ENCODE measurements at places on chromosomes 1 and 21.
A peak's percentile ranks its signal among the peaks of the same experiment; 100 is the strongest.

- no peak for DNase-seq
These were observed 36.3 kb upstream of the SUCO start for GRCh38 chr1:172496678-172497077.

- no peak for DNase-seq
These were observed 263.1 kb downstream of the GRIK3 start for GRCh38 chr1:36771240-36771639.

DNA sequence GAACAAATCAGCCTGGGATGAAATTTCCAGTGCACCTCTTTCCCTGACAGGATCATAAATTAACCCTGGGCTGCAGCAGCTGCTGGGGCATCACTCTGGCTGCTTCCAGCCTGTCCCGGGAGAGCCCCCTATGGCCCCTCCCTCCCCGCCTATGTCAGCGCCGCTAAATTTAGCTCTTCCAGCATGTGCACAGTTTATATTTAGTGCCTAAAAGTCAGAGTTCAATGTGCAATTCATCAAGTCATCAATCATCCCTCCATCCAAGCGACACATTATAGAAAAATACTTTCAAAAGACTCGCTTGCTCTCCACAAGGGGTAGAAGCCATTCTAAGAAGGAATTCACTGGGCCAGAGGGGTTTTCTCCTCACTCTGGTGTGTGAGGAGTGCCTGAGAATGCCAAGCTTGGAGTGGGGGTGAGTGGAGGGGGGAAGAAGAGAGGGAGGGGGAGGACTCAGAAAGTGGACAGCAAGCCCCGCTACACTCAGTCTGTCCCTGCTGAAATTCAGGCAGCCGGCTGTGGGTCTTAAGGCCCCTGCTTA, 37.4 kb downstream of the XCL1 start:
- no peak for DNase-seq

- no peak for DNase-seq
These were observed 24.4 kb downstream of the FTCD start for GRCh38 chr21:46130831-46131587.

DNA sequence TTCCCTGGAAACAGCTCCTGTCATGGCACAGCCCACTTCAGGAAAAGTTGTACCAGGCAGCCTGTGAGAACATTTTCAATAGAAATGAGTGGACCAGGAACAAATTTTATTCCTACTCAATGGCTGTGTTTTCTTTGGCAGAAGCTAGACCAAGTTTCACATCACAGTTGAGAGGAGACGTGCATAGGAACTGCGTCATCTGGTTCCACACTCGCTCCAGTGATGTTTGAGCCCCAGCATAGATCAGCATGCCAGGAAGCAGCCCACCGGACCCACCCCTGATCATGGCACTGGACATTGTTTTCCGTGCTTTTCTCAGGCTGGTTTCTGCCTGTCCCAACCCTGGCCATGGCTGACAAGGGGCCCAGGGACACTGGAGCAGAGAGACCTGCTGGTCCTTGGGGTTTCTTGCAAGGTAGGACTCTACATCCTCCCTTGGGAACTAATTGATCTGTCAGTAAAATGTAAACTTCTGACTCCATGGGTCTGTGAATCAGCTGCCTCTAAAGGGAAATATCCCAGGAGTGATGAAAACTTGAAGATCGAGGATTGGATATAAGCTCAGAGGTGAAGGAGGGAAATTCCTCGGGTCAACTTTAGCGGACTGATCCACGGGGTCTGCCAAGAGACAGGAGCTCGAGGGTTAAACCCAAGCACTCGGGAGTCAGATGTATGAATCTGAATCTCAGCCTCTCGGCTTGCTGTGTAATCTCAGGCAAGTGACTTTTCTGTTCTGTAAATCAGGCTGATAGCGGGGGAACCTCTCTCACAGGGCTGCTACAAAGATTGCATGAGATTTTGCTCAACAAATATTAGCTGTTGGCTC, 35.7 kb downstream of the NEK2 start:
- peak; percentile 71 for DNase-seq

DNA sequence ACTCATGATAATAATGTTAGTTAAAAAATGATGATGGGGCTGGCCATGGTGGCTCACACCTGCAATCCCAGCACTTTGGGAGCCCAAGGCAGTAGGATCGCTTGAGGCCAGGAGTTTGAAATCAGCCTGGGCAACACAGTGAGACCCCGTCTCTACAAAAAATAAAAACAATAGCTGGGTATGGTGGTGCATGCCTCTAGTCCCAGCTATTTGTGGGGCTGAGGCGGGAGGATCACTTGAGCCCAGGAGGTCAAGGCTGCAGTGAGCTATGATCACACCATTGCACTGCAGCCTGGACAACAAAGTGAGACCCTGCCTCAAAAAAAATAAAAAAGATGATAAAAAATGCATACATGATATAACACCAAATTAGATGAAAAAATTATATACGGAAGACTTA, 5.3 kb downstream of the P3H1 start:
- DNase-seq, result no peak

DNA sequence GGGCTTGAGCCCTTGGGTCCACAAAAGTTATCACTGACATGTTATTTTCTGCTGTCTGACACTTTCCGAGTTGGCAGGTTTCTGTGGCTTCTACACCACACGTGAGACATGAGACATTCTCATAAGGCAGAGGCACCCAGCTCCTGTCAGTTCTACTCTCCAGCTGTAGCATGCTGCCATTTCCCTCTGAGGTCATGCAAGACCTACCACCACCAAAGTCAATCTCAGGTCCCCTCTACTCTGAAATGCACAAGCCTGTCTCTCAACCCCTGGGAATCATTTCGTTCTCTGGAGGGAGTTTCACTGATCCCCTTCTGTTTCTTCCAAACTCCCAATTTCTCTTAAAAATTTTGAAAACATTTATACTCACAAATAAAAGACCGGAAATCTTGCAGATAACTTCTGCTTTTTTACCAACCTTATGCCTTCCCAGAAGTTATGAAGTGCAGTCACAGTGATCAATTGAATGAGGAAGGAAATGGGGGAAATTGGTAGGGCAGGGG, 39.5 kb upstream of the CR2 start:
- no peak for DNase-seq

- DNase-seq, result no peak
These were observed 3.5 kb downstream of the CELA2A start for GRCh38 chr1:15459771-15460707.

GRCh38 chr1:172674831-172675613, 16.1 kb downstream of the FASLG start:
- DNase-seq, result no peak

- DNase-seq, result no peak
These were observed 62.7 kb downstream of the ITPKB start for GRCh38 chr1:226676381-226676780.

DNA sequence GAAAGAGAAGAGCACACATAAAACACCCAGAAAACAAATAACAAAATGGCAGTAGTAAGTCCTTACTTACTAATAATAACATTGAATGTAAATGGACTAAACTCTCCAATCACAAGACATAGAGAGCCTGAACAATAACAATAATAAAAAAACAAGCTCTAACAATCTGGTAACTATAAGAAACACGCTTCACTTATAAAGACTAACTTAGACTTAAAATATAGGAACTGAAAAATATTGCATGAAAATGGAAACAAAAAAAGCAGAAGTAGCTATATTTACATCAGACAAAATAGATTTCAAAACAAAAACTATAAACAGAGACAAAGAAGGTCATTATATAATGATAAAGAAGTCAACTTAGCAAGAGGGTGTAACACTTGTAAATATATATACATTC, 83.1 kb upstream of the LYPLAL1 start:
- DNase-seq, result no peak
